Fibroblast of skin of abdomen (primary cell): ENCODE measurements at places on chromosomes 2 and 18.

DNA sequence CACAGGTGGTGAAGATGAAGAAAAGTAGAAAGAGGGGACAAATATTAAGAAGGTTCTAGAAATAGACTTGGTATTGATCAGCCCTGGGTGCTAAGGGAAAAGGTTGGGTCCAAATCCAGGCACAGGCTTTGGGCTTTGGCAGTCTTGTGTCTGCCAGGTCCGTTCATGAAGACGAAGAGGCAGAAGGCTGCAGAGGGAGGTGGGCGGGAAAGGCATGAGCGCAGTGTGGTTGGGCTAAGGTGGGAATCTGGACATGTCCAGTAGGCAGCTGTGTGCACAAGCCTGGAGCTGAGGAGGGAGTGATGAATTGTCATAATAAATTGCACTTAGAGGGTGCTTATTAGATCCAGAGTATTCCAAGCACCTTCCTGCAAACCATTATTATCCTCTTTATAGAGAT, 105.7 kb upstream of the TEX51 start:
- no peak for DNase-seq

DNA sequence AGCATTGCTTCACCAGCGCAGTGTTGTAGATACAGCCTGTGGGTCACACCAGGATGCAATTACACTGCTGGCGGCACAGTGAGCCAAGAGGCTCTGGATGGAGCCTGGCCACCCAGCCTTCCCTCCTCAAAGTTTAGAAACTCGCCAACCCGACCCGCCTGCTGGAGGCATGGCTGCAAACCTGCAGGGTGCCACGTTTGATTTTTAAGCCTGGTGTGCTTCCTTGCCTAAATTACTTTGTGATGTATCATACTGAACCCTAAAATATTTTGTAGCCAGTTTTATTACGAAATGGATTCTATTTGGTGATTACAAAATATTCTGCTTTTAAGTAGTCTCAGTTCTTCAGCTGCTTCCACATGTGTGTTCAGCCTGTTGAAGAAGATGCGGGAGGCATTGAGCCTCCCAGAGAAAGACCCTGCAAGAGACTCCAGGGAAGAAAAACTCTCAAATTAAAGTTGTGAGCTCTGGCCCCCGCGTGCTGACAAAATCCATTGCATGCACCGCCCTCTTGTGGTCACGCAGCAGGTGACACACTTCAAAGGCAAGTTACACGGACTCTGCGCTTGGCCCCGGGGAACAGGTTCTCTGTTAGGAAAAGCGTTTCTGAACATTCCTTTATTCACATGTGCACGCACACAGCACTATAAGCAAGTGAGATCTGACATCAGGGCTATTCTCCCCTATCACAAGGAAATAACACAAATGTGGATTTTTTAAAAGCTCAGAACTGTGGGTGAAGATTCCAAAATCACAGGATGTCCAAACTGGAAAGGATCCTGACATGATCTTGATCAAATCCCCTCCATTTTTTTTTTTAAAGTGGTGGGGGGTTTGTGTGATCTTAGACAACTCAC, 63.0 kb upstream of the TWIST2 start:
- peak; percentile 82 for DNase-seq

DNA sequence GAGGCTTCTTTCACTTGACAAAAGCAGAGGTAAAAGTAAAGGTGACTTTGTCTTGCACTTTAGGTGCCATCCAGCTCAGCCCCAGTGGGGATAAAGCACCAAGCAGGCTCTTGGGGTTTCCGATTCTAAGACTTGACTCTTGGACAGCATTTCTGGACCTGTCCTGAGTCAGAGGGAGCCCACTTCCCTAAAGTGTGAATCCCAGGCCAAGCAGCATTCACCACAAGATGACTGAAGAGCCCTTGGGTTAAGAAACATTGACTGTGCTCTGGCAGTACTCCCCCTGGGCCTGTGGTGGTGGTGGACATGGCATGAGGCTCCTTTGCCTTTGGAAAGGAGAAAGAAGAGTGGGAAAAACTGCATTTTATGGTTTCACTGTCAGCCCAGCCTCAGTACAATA, 638.0 kb upstream of the VRK2 start:
- DNase-seq: no peak

DNA sequence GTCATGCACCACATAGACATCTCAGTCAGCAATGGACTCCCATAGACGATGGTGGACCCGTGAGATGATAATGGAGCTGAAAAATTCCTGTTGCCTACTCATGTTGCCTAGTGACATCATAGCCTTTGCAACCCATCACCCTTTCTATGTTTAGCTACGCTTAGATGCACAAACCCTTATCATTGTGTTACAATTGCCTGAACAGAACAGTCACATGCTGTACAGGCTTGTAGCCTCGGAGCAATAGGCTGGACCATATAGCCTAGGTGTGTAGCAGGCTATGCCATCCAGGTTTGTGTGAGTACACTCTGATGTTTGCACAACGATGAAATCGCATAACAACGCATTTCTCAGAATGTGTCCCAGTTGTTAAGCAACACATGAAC, 221.6 kb downstream of the ALPK2 start:
- DNase-seq: no peak

GRCh38 chr2:8611700-8612099, 70.2 kb upstream of the ID2 start:
- no peak for DNase-seq

GRCh38 chr2:156333951-156334495, 1.5 kb upstream of the NR4A2 start:
- DNase-seq: peak; percentile 32

- no peak for DNase-seq
These were observed 24.9 kb downstream of the PECR start for GRCh38 chr2:216056739-216057138.

DNA sequence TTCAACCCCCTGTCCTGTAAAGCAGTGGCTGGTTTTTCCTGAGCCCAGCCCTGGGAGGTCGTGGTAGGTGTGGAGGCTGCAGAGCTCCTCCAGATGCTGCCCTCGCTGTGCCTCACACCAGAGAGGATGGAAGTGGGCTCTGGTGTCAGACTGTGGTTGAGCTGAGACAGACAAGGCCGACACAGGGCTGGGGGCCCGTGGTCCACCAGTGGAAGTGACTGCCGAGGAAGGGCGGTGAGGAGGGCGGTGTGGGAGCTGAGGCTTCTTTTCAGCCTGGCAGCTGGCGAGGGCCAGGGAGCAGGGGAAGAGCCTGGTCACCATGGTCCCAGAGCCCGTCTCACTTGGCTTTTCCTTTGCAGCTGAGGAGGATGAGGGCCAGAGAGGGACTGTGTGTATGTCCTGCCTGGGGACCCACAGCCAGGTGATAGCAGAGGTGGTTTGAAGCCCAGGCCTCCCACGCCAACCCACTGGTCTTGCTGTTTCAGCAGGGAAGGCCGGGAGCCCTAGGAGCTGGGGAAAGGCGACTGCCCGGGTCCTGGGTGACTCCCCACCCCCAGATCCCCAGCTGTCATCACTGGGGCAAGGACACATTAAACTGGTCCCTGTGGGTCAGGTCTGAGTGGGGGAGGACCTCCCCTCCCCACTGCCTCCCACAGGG, 8.5 kb downstream of the SFTPB start:
- no peak for DNase-seq

GRCh38 chr2:84474176-84474575, 15.1 kb upstream of the SUCLG1 start:
- DNase-seq: no peak

GRCh38 chr2:134707330-134707676, 11.5 kb downstream of the TMEM163 start:
- no peak for DNase-seq
